Uterus (tissue), 4 donors: ENCODE measurements at places on chromosomes 13 and 19. TPM values are rescaled to one million over a fixed set of nuclear protein-coding genes. Genes with fewer than 3 reads are reported as not detected.

The SLC25A41 gene
- total RNA-seq = not detected

DNA sequence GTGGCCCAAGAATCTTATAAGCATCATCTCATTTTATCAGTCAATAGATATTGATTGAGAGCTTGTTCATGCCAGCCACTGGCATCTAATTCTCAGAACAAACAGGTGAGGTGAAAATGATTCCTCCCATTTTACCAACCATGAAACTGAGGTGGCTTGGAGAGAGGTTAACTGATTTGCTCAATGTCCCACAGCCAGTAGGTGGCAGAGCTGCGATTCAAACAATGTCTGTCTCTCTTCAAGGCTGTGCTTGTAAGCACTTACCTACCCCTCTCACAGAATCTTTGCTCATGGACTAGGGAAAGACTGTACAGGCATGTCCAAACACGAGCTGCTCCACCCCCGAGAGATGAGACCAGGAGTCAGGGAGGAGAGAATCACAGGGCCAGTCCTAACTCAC, 21.5 kb upstream of the GSX1 start:
- H3K27ac ChIP-seq = no peak overlapping the region
- H3K4me1 ChIP-seq = no peaks in the 10 kb centered on the region
- no peak for DNase-seq

DNA sequence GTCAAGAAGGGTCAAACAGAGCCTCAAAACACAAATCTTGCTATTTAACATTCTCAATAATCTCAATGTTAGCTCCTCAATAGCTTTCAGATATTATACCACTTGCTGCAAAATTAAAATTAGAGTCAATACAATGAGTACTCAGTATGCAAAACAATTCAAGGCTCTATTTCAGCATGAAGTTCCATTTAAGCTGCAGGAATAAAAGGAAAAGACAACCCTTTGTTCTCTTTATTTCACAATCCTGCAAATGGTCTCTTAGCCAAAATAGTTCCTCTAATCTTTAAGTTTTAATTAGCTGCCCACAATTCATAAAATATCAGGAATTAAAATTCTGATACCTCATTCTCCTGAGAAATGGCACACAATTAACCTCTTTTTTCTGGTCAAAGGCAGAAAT, 40.5 kb upstream of the DCT start:
- no peak overlapping the region for H3K4me3 ChIP-seq
- H3K27ac ChIP-seq = no peak overlapping the region
- no peaks in the 10 kb centered on the region for H3K4me1 ChIP-seq
- no peaks in the 10 kb centered on the region for H3K27me3 ChIP-seq

DNA sequence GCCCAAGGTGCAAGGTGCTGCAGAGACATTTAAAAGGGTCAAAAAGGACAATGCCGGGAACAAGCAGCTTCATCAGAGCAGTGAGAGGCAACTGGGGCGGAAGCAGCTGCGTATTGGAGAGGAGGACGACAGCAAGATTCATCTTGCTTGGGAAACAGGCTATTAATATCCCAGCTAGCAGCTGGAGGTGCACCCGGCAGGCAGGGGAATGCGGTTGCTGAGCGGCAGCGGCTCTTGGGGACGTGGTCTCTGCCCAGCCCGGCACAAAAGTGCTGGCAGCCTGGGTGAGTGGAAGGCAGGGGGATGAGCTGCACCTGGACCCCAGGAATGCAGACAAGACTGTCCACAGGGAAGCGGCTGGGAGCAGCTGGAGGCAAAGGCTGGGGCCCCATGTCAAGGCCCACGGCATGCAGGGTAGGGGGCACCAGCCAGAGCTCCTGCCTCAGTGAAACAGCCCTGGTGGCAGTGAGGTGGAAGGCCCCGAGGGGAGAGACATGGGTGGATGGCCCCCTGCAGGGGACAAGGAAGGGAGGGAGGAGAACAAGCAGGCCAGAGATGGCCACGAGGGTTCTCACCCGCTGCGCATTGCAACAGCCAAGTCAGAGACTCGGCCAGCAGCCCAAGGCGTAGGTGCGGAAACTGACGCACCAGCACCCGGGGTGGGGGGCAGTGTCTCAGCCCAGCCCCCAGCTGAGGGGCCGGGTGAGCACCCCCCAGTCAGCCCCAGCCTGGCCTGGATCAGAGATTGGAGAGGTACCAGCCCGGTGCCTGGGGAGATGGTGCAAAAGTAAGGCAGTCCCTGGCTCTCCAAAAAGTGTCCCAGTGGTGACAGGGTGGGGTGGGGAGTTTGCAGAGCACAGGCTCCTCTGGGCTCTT, 34.4 kb downstream of the PEPD start:
- H3K4me1 ChIP-seq = no peaks in the 10 kb centered on the region
- no peak overlapping the region for H3K4me3 ChIP-seq
- no peaks in the 10 kb centered on the region for H3K27me3 ChIP-seq
- H3K36me3 ChIP-seq = no peaks in the 10 kb centered on the region

GRCh38 chr13:73793361-73793760, 340.8 kb downstream of the KLF12 start:
- DNase-seq = no peak
- H3K4me1 ChIP-seq = no peaks in the 10 kb centered on the region
- H3K36me3 ChIP-seq = no peaks in the 10 kb centered on the region
- H3K4me3 ChIP-seq = no peak overlapping the region
- H3K27me3 ChIP-seq = no peaks in the 10 kb centered on the region
